ENCODE measurements at places on chromosomes 3 and 15.

DNA sequence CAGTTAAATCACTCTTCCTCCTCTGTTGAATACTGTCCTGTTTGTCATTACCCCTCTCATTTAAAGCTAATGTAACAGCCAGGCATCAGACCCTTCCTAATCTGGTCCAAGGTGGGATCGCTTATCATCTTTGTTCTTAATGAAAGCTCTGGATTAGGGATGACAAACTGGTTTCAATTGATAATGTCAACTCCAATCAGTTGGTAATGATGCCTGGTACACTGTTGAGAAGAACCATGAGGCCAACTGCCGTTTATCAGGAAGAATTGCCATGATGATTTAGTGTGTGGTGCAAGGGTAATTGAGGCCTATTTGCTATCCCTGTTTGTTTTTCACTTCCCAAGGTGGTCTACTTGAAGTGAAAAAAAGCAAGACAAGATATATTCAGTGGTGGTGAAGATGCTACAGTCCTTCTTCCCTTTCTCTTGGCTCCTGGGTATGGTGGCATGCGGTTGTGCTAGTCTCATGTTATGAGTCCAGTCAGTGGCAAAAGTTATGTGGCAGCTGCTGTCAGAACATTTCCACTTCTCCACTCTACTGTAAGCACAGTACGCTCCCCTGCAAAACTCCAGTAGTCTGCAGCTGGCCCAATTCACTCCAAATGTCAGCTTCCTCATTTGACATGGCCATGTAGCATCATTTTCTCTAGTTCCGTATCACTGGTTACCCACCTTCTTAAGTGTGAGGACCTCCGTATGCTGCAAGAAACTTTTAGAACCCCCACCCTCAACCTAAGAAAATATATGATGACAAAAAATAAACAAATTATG is 72.5 kb downstream of the MORC1 start:
- no peak for DNase-seq

DNA sequence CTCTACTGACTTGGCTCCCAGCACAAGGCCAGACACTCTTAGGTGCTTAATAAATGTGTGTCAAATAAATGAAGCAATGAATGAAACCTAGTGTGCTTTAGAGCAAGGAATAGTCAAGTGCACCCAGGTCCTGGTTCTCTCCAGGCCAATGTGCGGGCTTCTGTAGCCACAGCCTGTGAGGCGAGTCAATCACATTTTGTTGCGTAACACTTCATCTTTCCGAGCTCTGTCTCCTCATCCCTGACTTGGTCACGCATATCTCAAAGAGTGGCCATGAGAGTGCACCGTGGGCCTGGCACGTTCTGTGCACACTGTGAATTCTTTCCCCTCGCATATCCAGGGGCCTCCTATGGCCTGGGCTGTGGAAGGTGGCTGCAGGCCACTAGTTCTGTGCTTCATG is 11.4 kb upstream of the SH3GL3 start:
- no peak for DNase-seq

DNA sequence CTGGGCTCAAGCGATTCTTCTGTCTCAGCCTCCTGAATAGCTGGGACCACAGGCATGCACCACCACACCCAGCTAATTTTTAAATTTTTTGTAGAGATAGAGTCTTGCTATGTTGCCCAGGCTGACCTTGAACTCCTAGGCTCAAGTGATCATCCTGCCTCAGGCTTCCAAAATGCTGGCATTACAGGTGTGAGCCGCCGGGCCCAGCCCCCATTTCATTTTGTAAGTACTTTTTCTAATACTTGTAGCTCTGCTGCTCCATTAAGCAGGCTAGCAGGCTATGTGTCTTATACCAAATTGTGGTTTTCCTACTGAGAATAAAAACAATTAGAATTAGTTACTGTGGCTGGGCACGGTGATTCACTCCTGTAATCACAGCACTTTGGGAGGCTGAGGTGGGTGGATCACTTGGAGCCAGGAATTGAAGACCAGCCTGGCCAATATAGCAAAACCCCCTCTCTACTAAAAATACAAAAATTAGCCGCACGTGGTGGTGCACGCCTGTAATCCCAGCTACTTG is 22.4 kb downstream of the NIPA1 start:
- DNase-seq = no peak

DNA sequence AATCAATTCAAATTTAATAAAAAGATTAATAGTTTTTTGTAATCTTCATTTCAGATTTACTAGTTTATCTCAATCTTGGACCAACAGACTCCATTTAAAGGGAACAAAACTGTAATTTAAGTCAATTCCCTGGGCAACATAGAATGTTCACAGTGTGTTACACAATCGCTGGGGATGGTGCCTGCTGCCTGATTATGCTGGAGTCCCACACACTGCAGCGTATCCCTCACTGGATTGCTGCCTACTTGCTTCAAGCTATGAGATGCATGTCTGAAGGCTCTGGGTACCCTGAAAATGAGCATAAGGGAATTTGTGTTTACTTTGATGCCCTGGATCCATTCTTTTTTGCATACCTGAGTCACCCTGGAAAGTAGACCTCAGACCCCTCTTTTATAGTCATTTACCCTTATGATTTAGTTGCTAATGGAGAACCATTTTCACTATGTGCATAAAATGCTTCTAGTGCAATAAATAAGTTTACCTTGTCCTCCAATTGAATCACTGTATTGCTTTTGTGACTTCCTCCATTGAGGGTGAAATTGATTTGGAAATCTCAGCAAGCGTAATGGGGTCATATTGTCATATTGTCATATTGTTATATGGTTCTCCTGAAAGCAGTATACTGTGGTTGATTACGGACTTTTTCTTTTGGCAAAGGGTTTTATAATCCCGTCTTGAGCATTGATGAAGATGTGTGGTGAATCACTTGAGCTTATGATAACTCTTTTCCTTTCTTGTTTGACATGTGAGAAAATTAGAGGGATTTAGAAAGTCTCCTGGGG is 35.9 kb downstream of the ITPR1 start:
- no peak for DNase-seq

GRCh38 chr3:101379658-101380376 is 59.4 kb upstream of the IMPG2 start:
- DNase-seq = no peak

- DNase-seq = no peak
These were observed 110.5 kb upstream of the RAP2B start for GRCh38 chr3:153051427-153052095.

DNA sequence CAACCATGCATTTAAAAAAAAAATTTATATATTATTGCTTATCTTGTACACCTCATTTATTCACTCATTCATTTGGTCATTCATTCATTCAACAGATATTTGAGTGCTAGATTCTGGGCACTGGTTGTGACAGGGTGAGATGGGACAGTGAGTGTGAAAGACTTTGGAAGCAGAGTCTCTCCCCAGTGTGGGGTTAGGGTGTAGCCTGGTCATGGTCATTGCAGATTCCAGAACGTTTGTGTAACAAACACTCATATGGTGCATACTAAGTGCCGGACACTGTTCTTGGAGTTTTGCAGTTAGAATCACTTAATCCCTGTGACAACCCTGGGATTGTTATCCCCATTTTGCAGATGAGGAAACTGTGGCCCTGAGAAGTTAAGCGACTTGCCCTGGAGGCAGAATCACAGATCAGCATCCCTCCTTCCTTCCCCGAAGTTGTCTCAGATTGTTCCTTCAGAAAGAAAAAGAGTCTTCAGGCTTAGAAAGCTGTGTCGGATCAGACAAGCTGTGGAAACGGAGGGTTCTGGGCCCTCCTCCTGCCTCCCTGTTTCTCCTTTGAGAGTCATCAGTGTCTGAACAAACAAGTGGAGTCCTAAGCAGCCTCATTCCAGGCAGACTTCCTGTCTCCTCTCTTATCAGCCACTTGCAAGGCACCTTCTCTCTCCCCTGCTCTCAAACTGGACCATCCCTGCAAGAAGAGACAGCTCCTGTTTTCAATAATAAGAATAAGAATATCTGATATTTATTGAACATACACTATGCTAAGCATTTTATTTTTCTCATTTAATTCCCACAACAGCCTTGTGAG is 6.3 kb downstream of the LOXL1 start:
- DNase-seq = no peak

- no peak for DNase-seq
These were observed 1.4 kb downstream of the C3orf22 start for GRCh38 chr3:126557415-126557745.

DNA sequence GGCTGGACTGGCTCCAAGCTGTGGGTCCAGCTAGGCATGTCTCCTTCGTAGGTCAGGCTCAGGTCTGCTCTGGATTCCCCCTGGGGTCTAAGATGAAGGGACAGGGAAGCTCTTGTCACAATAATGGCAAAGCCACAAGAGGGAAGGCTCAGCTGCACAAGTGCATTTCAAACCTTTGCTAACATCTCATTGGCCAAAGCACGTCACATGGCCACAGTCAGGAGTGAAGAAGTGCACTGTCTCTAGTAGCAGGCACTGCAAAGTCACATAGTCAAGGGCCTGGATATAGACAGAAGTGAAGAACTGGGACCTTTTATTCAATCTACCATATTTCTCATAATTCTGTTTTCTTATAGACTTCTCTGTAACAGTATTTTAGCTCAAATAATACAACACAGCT is 20.1 kb downstream of the DLEC1 start:
- DNase-seq = no peak

- DNase-seq = no peak
These were observed 25.6 kb upstream of the VPS8 start for GRCh38 chr3:184786280-184786941.

DNA sequence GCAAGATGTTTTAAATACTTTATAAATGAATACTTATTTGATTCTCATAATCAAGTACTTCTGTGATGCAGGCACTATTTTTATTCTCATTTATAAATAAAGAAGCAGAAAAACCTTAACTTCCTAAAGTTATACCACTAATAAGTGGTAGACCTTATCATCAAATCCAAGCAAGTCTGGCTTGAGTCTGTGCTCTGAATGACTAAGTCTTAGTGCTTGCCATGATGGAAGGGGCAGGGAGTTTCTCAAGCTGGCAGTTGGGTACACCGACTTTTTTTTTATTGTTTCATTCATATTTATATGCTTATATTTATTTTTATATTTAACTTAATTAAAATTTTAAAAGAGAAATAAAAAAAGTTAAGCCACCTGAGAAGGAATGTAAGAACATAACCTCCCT is 23.6 kb downstream of the SLMAP start:
- DNase-seq = no peak

DNA sequence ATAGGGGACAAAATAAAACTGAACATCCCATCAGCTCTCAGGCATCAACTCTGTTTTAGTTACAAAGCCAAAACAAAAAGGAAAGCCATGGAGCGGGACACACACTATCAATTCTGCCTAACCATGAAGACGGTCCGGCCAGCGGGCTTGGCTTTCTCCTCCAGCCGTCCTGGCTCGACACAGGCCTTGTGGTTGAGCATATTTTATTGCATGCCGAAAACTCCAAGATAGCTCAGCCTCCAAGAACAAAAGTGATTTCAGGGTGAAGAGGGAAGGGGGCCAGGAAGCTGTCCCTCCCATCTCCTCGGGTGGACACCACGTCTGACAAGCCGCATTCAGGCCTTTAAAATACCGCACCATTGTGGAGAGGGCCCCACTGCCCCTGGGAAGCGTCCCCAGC is 31.2 kb downstream of the WNT5A start:
- no peak for DNase-seq

GRCh38 chr3:155233213-155233612 is 60.3 kb downstream of the STRIT1 start:
- DNase-seq = peak; percentile 42

- no peak for DNase-seq
These were observed at the start of gene ARHGAP31 for GRCh38 chr3:119293871-119294695. Gene ARHGAP31, plus strand, starts transcription at chr3:119294383. Its CDS starts 522 bp downstream, at chr3:119294905.

DNA sequence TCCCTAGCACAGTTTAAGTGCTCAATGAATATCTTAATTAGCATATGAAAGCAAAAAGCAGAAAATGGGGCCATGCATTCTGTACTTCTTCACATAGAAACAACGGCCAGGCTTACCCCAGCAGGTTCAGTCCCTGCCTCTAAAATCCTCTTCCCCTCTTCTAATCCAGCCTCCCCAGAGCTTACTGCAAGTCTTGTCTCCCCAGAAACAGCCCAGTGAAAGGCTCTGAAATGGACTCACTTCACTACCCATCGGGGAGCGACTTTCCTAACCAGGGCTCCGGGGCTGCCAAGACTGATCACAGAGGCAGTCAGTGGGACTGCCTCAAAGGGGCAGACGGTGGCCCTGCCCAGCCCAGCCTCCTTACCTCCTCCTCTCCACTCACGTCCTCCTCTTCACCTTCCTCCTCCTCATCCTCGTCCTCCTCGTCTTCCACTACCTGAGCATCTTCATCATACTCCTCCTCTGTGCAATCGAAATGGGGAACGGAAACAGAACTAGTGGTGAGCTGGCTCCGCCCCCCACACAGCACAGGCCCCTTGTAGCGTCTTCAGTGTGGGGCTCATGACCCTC is 38.0 kb downstream of the ANP32A start:
- DNase-seq = no peak

DNA sequence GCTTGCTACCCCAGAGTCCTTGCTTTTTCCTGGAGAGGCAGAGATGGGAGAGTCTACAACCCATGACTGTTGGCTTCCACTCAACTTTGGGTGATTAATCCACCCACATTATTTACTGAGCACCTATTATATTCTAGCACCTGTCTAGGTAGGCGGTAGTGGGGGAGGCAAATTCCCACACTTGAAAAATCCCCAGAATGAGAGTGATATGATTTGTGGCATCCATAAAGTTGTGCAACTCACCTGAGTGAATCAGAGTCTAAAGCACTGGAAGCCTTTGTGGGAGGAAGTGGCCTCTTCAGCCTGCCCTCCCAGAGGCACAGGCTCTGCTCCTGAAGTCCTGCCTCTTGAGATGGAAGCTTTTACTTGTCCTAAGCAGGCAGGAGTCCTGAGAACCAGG is 40.4 kb upstream of the CTNNB1 start:
- no peak for DNase-seq

GRCh38 chr3:111605018-111605417 is 9.9 kb upstream of the ZBED2 start:
- no peak for DNase-seq

DNA sequence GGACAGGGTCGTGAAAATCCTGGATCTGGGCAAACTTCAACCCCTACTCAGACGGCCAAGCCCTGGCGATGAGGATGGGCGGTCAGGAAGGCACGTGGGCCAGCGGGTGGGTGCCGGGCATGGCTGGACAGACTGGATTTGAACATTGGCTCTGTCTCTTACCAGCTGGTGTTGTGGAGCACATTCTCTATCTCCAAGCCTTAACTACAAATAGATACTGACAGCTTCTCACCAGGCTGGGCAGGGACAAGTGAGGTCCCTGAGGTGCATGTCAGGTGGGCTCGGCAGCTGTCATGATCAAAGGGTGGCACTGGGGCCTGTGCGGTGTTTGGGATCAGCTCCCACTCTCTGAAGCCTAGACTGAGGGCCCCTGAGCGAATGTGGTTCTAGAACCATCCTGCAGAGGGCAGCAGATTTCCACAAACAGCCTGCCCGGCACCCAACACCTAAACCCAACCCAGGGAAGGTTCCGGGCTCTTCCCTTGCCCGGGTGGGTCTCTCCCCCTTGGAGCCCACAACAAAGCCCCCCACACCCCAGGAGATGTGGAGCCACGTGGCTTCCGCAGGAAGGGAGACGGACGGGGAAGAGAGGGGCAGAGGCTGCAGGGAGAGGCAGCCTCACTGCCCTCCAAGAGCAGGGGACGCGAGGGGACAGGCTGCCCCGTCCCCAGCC is 58.4 kb downstream of the RGMA start:
- DNase-seq = peak; percentile 26

GRCh38 chr3:8610951-8611350 is 33.6 kb downstream of the SSUH2 start:
- no peak for DNase-seq

GRCh38 chr15:68489421-68489820 is 57.5 kb upstream of the ITGA11 start:
- no peak for DNase-seq

- no peak for DNase-seq
These were observed 69.1 kb downstream of the GREM1 start for GRCh38 chr15:32786906-32787305.

Data from NCI-H774 (cell line).